Gastroesophageal sphincter (tissue), 4 donors: ENCODE measurements at places on chromosomes 2 and 18.

- no peak for ATAC-seq
Observed at GRCh38 chr18:7684966-7685365, 117.8 kb downstream of the PTPRM start.

- ATAC-seq = no peak
Observed at GRCh38 chr2:39731546-39731945, 47.5 kb downstream of the THUMPD2 start.

GRCh38 chr2:158766524-158766923, 28.6 kb upstream of the DAPL1 start:
- ATAC-seq = no peak

GRCh38 chr2:44770221-44771195, 171.0 kb upstream of the SIX3 start:
- ATAC-seq = no peak

DNA sequence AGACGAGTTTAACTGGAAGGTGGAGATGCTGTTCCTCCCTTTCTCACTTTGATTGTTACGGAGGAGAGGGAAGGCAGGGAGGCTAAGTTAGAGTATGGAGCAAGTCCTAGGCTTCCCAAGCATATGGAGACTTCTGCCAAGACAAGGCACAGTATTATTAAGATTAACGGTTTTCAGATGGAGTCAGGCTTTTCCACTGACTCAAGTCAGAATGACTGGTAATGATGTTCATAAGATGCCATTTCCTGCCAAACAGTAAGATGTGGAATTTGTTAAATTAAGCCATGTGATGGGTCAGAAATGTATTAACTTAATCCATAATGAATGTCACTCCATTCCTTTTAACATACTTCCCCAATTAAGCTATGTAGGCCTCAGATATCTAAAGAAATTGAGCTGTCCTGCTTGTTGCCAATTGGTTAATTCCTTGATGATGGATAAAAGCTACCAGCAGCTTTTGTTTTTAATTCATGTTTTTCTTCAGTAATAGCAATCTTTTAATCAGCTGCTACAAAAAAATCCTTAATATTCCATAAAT, 383.7 kb downstream of the ZNF521 start:
- ATAC-seq = no peak

DNA sequence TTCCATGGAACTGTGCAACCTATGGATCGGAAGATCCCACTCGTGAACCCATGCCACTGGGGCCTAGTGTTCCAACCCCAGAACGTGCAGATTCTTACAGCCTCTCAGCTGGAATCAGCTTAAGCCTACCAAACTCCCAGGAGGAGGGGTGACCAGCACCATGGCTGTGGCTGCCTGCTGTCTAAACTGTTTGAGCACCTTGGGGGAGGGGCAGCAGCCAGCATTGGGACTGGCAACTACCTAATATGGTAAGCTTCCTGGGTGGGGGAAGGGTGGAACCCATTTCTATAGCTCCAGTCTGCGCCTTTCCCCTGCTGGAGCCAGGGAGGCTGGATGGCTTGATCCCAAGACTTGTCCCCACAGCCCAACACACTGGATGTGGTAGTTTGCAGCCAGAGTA, 10.7 kb upstream of the POLE4 start:
- no peak for ATAC-seq

- ATAC-seq = no peak
Observed at GRCh38 chr18:26103579-26103978, 13.2 kb upstream of the SS18 start.

- ATAC-seq = peak; percentile 32
Observed at GRCh38 chr2:60517446-60517845, 36.0 kb downstream of the BCL11A start.

DNA sequence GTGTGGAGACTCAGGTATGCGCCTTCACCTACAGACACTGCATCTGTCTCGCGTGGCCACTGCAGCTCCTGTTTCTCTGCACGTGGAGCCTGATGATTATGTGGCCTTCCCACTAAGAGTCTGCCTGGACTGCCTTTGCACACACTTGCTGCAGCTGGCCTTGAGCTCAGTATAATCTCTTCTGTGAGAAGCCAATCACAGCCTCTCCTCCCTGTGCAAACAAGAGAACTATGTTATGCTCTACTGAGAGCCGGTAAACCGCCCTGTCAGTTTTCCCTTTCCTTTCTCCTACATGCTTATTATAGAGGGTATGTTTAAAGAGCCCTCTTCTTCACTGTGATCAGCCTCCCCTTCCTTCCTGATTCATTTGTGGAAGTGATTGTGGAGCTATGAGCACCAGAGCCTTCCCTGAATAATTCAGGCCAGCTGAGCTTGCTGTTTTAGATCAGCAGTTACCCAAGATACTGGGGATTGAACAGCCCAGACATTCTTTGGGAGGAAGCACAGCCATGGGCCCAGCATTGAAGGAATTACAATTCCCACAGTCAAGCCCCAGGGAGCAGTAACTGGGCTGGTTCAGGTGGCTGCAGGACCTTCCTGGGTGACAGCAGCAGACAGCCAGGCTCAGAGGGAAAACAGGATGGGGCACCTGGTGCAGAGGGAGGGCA, 3.7 kb upstream of the TGFA start:
- no peak for ATAC-seq

- peak; percentile 85 for ATAC-seq
Observed at GRCh38 chr18:22348521-22349316, 69.0 kb downstream of the CTAGE1 start.

- ATAC-seq = no peak
Observed at GRCh38 chr2:119315241-119315925, 51.3 kb downstream of the C2orf76 start.

DNA sequence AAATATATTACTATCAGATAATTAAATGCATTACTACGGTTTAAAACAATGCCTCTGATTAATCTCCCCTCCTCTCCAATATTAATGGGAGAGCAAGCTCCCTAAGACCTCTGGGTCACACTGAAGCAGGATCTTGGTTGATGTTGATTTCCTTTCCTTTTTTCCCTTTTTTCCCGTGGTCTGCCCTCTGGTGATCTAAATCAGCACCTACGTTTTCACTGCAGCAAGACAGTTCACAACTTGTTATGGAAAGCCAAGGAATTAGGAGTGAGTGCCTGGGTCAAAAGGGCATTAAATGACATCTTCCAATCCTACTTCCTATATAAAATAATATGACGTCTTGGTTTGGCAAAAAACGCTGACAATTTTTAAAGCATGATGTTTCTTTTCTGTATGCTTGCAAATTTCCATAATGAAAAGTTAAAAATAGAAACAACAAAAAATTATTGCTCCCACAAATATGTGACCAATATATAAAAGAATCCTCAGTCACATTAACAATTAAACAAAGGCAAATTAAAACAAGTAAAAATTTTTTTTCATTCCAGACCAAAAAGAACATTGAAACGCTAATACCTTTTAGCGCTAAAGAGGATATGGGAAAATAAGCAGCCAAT, 7.9 kb upstream of the CFAP36 start:
- no peak for ATAC-seq

DNA sequence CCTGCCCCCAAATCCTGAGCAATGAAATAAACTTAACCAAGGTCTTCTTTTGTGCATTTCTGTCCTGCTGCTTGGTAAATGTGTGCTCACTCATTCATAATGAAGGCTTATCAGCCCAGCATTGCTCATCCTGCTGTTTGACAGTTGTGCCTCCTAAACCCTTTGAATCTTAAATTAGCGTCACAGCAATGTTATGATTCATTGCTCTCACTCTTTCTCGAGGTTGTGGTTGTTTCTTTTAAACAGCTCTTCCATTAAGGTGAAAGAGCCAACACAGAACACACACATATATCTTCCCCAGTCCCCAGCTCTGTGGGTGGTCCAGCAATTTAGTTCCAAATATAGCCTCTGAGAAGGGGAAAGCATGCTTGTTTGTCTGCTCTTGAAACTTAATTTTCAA, 84.0 kb downstream of the EVA1A start:
- no peak for ATAC-seq

DNA sequence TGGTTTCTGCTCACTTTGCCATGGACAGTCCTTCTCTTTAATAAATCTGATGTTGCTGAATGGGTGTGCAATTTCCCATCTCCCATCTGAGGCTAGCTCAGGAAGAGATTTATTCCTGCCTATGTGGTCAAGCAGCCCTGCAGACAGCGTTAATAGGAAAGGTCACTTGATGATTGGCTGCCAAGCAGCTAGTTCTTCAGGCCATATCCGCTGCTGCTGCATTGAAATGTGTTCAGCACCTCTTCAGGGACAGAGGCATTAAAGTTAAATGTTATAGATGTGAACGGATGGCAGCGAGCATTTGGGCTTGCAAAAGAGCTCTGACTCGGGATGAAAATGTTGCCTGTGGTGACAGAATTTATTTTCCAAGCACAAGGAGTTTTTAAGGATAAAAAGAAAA, 474.2 kb downstream of the PIK3C3 start:
- ATAC-seq = no peak

DNA sequence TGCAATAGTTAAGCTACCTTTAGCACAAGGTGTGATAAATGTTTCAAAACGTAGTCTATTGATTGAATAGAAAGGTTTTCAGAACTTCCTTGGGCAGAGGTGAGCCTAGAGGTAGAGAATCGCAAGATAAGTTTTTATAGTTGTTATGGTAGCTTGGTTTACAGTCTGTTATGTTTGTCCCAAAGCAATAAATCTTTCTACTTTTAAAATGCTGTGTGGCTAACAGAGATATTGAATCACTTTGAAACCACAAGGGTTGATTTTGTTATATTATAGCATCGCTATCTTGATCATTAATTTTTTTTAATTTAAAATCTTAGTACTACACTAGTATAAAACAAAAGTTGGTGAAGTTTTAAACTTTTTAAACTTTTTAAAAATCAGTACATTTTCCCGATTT, 126.7 kb downstream of the TMEM182 start:
- ATAC-seq = no peak

DNA sequence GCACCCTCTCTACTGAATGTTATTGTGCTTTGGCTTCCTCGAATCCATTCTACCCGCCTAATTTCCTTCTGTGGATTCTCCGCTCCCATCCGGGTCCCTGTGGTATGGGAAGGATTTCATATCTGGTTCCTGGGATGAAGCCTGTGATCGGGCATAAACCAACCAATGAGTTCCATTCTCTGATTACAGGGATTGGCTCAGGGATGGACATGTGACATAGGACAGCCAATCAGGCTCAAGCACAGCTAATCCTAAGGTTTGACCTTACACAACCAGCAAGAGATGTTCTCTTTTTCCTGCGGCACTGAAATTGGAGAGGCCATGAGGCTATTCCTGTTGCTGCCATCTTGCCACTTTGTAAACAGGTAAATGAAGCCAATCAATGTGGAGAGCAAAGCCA, 168.1 kb upstream of the SMAD2 start:
- no peak for ATAC-seq

DNA sequence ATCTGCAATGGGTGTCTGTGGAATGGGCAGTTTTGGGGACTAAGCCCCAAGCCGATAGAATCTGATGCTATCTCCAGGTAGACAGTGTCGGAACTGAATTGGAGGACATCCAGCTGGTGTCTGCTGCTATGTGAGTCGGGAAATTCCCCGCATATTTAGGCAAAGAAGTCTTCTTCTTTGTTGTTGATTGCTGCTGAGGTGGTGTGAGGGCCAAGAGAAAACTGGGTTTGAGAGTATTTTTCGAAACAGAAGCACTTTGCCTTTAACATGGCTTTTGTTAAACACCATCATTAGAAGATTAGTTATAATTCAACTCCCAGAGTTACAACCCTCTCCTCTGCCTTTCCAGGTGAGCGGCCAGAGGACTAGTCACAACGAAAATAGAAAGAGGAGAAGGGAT, 49.4 kb upstream of the ACTR3 start:
- no peak for ATAC-seq

- ATAC-seq = no peak
Observed at GRCh38 chr2:102473020-102473419, at the start of gene SLC9A4. Gene SLC9A4, plus strand, starts transcription at chr2:102473226. Its CDS starts 534 bp downstream, at chr2:102473760.

- ATAC-seq = no peak
Observed at GRCh38 chr2:75157435-75157834, 41.9 kb downstream of the TACR1 start.

GRCh38 chr2:216554286-216554685, 55.6 kb downstream of the RPL37A start:
- no peak for ATAC-seq

GRCh38 chr2:168006498-168006897, 240.9 kb downstream of the STK39 start:
- no peak for ATAC-seq

DNA sequence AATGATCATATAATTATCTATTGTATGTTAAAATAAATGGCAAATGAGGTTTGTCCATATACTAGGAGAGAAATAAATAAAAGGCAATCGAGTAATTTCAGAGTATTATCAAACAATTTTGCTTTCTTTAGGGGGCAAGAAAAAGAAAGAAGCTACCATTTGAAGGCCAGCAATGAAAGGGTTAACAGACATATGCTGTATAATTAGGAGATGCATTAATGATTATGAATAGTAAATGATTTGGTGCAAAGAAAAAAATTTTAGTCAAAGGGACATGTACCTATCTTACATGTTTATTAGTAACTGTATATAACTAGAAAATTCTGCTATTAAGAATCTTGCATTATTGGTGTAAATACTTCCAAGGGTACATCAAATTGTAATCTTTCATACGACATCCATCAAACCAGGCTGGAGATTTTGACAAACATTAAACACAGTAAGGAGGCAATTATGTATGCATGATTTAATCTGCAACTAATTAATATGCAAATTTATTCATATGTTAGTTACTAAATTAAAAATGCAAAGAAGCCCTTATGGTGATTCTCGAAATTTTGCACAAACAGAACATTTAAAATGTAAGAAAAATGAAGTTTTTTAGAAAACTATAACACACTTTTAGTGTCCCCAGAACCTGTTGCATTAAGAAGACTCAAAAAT, 251.4 kb downstream of the TCF4 start:
- no peak for ATAC-seq

GRCh38 chr18:74623047-74623816, 25.6 kb downstream of the ZNF407 start:
- no peak for ATAC-seq

GRCh38 chr2:96344011-96344410, 8.4 kb downstream of the NCAPH start:
- ATAC-seq = no peak

DNA sequence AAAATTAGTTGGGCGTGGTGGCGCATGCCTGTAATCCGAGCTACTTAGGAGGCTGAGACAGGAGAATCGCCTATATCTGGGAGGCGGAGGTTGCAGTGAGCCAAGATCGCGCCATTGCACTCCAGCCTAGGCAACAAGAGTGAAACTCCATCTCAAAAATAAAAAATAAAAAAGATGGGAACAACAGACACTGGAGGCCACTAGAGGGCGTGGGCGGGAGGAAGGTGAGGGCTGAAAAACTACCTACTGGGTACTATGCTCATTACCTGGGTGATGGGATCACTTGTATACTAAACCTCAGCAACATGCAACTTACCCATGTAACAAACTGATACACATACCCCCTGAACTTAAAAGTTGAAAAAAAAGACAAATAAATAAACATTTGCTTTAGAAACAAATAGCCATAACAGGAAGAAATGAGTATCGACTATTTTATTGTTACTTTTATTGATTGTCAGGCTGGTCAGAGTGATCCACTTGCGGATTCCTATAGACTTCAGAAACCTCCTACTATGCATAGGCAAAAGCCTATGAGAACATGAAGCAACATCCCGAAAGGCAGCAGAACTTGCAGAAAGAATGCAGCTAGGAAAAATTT, 61.0 kb downstream of the TMEM163 start:
- ATAC-seq = no peak

- no peak for ATAC-seq
Observed at GRCh38 chr18:23837591-23837990, 148.3 kb downstream of the LAMA3 start.

- ATAC-seq = no peak
Observed at GRCh38 chr2:177602611-177603164, 210.1 kb downstream of the AGPS start.
